ENCODE measurements at places on chromosomes 7 and 10.

DNA sequence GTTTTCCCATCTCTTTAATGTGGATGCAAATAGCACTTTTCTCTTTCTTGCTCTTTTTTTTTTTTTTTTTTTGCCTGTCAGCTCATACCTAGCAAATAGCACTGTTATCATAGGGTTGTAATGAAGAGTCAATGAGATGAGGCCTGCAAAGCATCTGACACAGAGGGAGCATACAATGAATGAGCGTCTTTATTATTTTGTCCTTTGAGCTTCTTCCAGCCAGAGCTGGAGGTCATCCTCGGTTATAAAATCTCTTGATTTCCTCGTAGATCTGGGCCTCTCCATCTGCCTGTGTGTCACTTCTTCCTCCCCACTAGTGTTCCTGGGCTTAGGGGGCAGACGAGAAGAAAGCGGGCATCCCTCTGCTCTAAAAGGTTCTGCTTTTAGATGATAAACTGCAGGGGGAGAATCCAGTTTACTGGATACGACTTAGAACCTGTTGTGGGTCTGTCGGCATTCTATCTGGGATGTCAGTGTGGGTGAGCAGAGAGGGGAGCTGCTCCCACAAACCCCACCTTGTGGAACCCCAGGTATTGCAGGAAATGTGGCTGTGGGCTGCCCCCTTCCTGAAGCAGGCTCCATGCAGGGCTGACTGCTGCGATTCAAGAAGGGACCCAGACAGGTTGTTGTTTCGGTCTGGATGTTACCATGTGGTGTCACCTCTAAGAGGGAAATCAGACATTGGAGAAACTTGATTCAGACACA is 135.8 kb upstream of the GPR26 start:
- no peaks in the 10 kb centered on the region for H3K27me3 ChIP-seq
- no peaks in the 10 kb centered on the region for H3K4me1 ChIP-seq
- H3K27ac ChIP-seq: no peak overlapping the region
- no peaks in the 10 kb centered on the region for H3K36me3 ChIP-seq

DNA sequence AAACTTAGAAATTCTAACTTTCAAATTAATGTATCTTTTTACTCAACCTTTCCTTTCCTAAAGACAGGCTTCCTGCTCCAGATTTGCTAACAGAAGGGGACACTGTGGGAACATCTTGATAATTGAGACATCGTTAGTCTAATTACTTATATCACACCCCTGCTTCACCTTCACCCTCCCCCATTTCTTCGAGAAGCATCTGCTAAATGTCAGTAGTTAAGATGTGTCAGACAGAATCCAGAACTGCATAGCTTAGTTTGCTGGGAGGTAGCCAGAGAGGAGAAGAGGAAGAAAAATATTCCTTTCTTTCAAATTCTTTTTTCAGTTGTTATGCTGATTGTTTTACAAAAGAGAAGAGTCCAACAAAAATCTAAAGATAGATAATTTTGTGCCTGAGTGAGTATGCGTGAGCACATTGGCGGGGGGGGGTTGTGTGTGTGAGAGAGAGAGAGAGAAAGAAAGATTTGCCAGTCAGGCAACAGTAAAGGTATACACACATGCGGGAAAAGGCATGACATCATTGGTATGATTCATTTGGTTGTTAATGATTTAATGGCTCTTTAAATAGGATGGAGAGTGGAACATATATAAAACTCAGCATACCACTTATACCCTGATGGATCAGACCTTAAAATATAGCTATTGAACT is 192.4 kb downstream of the PTN start:
- no peaks in the 10 kb centered on the region for H3K4me1 ChIP-seq
- no peaks in the 10 kb centered on the region for H3K27me3 ChIP-seq
- H3K27ac ChIP-seq: no peak overlapping the region
- no peak for DNase-seq
- no peaks in the 10 kb centered on the region for H3K36me3 ChIP-seq

- peaks cover 2% of the 10 kb centered on the region for H3K36me3 ChIP-seq
- no peak overlapping the region for H3K4me3 ChIP-seq
- no peaks in the 10 kb centered on the region for H3K27me3 ChIP-seq
- no peaks in the 10 kb centered on the region for H3K4me1 ChIP-seq
- H3K27ac ChIP-seq: no peak overlapping the region
Observed at GRCh38 chr7:102079140-102080018, 207.3 kb upstream of the SH2B2 start.

DNA sequence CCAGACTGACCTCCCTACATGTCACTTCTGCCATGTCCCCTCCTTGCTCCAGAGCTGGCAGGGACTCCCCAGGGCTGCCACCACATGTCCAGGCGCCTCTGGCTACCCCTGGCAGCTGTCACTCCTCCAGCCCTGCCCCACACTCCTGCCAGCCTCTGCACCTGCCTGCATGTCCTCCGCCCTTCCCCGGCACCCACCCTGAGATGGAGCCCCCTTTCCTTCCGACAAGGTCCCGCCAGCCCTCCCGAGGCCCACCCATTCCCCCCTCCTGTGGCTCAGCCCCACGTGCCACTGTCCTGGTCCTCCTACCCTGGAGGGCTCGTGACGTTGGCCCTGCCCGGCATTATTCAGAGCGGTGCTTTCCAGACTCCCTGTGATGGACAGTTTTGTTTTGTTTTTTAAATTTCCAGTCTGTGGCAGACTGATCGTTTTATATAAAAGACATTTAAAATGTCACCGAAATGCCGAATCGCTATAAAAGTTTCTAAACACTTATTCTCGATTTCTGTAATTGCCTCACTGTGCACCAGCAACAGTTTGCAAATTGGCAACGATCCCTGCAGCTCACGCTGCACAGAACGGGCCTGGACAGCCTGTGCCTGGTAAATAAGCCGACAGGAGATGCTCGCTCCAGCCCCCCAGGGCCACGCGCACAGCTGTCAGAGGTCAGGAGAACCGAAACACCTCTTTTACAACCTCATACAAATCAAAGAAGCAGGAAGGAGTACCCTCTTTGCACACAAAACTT is 111.1 kb upstream of the SH2B2 start:
- H3K4me3 ChIP-seq: no peak overlapping the region
- DNase-seq: no peak
- H3K27ac ChIP-seq: no peak overlapping the region
- H3K4me1 ChIP-seq: no peaks in the 10 kb centered on the region
- H3K27me3 ChIP-seq: no peaks in the 10 kb centered on the region

DNA sequence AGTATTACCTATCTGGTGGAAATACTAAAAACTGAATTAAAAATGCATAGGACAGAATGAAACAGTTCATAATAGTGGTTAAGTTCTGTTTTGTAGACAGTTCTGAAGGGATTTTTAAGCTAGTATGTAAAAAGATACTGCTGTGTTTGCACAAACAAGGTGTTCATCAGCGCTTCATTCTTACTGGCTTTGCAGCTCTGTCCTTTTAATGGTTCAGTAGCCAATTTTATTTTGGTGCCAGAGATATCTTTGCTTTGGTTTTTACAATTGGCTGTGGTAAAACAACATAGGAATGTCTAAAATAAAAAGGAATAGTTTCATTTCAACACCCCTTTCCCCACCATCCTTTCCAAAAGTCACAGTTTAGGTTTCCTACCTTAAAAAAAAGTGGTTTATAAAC is 33.0 kb downstream of the STAM start:
- no peak overlapping the region for H3K4me3 ChIP-seq
- no peak overlapping the region for H3K27ac ChIP-seq
- H3K36me3 ChIP-seq: no peaks in the 10 kb centered on the region
- H3K4me1 ChIP-seq: no peaks in the 10 kb centered on the region

DNA sequence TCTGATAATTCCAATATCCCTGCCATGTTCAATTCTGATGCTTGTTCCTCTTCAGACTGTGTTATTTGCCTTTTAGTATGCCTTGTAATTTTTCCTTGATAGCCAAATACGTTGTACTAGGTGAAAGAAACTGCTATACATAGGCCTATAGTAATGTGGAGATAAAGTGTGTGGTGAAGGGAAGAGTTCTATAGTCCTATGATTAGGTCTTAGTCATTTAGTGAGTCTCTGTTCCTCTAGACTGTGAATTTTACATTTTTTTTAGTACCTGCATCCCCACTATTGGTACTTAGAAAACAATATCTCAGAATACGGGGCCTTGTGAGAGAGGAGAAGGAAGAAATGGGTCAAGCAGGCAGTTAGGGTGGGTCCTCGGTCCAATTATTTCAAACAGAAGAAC is 59.6 kb upstream of the SEMA3E start:
- H3K27me3 ChIP-seq: no peaks in the 10 kb centered on the region
- no peak overlapping the region for H3K27ac ChIP-seq
- H3K4me3 ChIP-seq: no peak overlapping the region
- no peaks in the 10 kb centered on the region for H3K4me1 ChIP-seq
- no peak for DNase-seq

DNA sequence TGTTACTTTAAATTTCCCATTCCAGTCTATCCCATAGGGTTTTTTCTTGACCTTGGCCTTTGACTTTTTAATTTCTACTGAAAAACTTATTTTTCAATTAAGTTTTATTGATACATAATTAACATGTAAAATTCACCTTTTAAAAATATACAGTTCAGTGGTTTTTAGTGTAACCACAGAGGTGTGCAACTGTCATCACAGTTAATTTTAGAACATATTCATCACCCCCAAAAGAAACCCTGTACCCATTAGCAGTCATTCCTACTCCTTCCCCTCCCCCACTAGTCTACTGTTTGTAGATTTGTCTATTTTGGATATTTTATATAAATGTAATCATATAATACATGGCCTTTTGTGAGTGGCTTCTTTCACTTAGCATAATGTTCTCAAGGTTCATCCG is 96.5 kb upstream of the GJD4 start:
- no peaks in the 10 kb centered on the region for H3K4me1 ChIP-seq
- no peaks in the 10 kb centered on the region for H3K36me3 ChIP-seq
- DNase-seq: no peak
- H3K27ac ChIP-seq: no peak overlapping the region
- no peaks in the 10 kb centered on the region for H3K27me3 ChIP-seq

DNA sequence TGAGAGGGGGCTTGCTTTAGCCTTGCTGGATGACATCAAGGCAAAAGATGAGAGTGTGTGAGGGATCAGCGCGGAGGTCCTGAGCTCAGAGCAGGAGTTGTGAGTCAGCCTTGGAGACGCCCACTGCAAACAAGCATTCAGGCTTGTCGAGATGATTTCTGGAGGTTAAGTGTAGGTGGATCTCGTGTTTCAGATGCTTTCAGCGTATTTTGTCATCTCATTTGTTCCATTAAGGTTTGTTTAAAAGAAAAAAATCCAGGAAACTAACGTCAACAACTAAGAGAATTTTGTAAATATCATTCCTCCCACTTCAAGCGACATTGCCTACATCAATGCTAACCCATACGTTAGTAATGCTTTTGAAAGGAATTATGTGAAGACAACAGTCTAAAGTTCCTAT is 715.4 kb upstream of the NRP1 start:
- H3K4me3 ChIP-seq: no peak overlapping the region
- no peak overlapping the region for H3K27ac ChIP-seq
- DNase-seq: no peak

DNA sequence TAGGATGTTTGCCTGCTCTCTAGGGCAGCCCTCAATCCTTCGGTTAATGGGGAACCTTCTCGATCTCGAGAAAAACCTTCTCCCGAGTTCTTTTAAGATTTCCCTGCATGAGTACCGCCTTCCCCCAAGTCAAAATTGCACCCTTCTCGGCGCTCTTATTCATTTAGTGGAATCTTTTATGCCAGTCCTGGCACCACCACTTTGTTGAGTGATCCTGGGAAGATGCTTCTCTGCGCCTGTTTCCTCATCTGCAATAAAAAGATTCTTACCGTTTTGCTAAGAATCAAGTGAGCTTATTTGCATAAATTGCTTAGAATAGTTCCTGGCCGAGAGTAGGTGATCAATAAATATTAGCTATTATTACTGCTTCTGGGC is 697 bp downstream of the ARPC1A start:
- H3K27me3 ChIP-seq: no peaks in the 10 kb centered on the region
- DNase-seq: no peak
- no peaks in the 10 kb centered on the region for H3K36me3 ChIP-seq
- H3K4me3 ChIP-seq: peak overlapping the region; percentile 95
- H3K27ac ChIP-seq: peak overlapping the region; percentile 34

GRCh38 chr7:17948526-17949238 is 8.4 kb upstream of the SNX13 start:
- H3K27ac ChIP-seq: no peak overlapping the region
- no peak overlapping the region for H3K4me3 ChIP-seq
- no peaks in the 10 kb centered on the region for H3K4me1 ChIP-seq
- H3K27me3 ChIP-seq: no peaks in the 10 kb centered on the region
- no peaks in the 10 kb centered on the region for H3K36me3 ChIP-seq

DNA sequence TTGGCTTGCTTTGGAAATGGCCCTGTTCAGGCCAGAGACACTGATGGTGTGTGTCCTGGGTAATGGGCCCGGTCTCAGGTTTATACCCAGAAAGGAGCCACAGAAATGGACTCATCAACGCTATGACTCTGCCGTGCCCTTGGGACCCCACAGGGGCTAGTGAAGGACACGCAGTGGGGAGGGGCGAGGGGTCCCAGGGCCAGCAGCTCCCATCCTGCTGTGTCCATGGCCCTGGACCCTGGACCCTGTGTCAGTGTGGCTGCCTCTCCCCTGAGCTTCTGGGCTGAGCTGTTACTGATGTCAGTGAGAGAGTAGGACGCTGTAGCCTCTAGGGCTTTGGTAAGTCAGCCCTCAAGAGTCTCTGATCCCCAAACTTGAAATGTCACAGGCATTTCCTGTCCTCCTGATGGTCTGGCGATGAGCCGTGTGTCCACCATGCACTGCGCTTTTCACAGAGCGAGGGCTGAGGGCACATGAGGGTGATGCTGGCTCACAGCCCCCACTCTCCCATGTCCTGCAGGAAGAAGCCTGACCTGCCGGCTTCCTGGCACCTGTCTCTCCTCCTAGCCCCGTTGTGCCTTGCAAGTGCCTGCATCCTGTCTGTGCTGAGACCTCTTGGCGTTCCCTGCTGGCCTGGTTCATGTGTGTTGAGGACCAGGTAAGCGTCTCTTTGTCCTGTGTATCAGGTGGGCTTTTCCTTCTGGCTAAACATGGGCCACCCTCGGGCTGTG is 4.4 kb downstream of the ZNF316 start:
- peaks cover 26% of the 10 kb centered on the region for H3K4me1 ChIP-seq
- H3K4me3 ChIP-seq: no peak overlapping the region
- H3K36me3 ChIP-seq: peaks cover 27% of the 10 kb centered on the region
- no peaks in the 10 kb centered on the region for H3K27me3 ChIP-seq
- no peak for DNase-seq

DNA sequence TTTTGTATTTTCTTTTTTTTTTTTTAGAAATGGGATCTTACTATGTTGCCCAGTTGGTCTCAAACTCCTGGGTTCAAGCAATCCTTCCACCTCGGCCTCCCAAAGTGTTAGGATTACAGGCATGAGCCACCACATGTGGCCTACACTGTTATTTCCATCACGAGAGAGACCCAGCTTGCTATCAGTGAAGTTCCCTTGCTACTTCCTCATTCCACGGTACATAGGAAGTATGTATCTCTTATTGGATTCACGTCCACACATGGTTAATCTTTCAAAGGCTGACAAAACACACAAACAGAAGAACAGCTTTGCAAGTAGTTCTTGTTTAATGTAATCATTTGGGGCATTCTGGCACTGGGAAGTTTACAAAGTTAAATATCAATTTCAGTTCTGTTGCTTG is 50.9 kb downstream of the DCLRE1A start:
- H3K36me3 ChIP-seq: no peaks in the 10 kb centered on the region
- H3K4me1 ChIP-seq: no peaks in the 10 kb centered on the region
- no peak for DNase-seq
